ENCODE measurements at places on chromosomes 1 and 21. TPM values are rescaled to one million over a fixed set of nuclear protein-coding genes. Genes with fewer than 3 reads are reported as not detected.

The BRDT gene
- not detected for total RNA-seq

The ASAP3 gene
- 7.7 TPM for total RNA-seq

The NHLH1 gene
- 0.76 TPM for total RNA-seq

The PKLR gene
- not detected for total RNA-seq

The OR6N1 gene
- total RNA-seq = not detected

The ADGRL4 gene
- not detected for total RNA-seq

The EXO1 gene
- 22.7 TPM for total RNA-seq

The ZBTB37 gene
- 1.5 TPM for total RNA-seq

The MGST3 gene
- total RNA-seq = 214 TPM

The SLC22A15 gene
- total RNA-seq = 1.0 TPM

The TPTE gene
- not detected for total RNA-seq

The NTMT2 gene
- not detected for total RNA-seq

The TRPM2 gene
- total RNA-seq = 6.7 TPM

The ST6GALNAC3 gene
- total RNA-seq = 0.70 TPM

The MMP23B gene
- 0.33 TPM for total RNA-seq

The BNIPL gene
- total RNA-seq = 0.28 TPM

The FAM72C gene
- total RNA-seq = 5.5 TPM

The ETV3L gene
- not detected for total RNA-seq

The KRTAP26-1 gene
- total RNA-seq = not detected

The HSD3B1 gene
- not detected for total RNA-seq

The SPRR2E gene
- total RNA-seq = not detected

The SPATA1 gene
- total RNA-seq = 1.6 TPM

The ALX3 gene
- total RNA-seq = not detected

The HMGCS2 gene
- not detected for total RNA-seq

The FCGR1A gene
- total RNA-seq = not detected

The B3GALT2 gene
- total RNA-seq = not detected

The BOLA1 gene
- 23.8 TPM for total RNA-seq

The KLF17 gene
- 0.43 TPM for total RNA-seq

The SAMD11 gene
- total RNA-seq = 16.2 TPM

The SYT11 gene
- total RNA-seq = 1.5 TPM

The FAAH gene
- total RNA-seq = 0.61 TPM

The KRTAP19-3 gene
- total RNA-seq = not detected

The KCNQ4 gene
- 0.27 TPM for total RNA-seq

Measured in A549 treated with Hydrocortisone at 1 μM for 4 hours (cell line).